Stimulated activated CD8-positive, alpha-beta memory T cell treated with anti-CD3 and anti-CD28 coated beads, Interleukin-7, amount 100 ng/mL, for 1 hour (primary cell): ENCODE measurements at places on chromosomes 6 and 20.
A peak's percentile ranks its signal among the peaks of the same experiment; 100 is the strongest.

GRCh38 chr20:59387891-59388290, 87.5 kb downstream of the EDN3 start:
- no peak for DNase-seq

DNA sequence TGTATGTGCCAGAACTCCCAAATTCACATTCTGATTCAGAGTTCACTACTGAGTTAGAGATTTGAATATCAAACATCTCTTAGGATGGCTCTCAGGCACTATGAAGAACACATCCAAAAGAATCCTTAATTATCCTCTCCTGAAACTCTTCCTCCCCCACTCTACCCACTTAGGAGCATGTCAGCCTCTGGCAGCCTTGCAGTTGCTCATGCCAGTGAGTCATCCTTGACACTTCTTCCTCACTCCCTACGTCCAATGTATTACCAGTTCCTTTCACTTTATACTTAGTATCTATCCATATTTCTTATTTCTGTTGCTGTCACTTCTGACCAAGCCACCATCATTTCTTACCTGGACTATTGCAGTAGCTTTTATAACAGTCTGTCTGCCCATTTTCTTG, 192.0 kb upstream of the IMPG1 start:
- DNase-seq: no peak

- DNase-seq: no peak
These were observed 20.2 kb downstream of the SCML4 start for GRCh38 chr6:107803957-107804356.

- DNase-seq: peak; percentile 27
These were observed 122.6 kb upstream of the IFNGR1 start for GRCh38 chr6:137341681-137342195.

DNA sequence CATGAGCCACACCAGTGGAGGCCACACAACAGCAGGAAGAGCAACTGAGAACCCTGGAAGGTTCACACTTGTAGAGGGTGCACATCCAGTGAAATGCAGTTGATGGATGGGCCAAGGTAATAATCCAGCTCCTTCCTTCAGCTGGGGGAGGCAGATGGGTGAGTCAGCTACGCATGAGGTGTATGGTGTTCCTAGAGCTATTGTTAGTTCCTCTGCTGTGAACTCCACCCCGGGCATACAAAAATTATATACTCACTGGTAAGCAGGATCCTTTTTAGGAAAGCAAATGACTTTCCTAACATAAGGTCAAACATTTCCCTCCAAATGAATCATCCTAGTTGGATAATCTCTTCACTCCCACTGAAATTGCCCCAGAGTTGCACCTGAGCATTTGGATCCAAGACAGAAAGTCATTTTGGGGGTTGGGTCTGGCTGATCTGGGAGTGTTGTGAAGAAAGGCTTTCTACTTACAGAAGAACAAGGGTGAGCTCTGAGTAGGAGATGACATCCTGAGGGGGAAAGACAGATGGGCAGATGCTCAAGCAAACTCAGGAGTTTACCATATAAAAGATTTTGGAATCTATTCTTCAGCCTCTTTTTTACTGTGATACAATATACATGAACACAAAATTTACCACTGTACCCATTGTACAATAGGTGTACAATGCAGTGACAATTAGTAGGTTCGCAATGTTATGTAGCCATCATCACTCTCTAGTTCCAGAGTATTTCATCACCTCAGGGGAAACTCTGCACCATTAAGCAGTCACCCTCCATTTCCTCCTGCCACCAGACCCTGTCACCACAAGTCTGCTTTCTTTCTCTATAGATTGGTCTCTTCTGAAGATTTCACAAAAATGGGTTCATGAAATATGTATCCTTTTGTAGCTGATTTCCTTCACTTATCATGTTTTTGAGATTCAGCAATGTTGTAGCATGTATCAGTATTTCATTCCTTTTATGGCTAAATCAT, 11.1 kb downstream of the HLA-F start:
- no peak for DNase-seq
